ENCODE measurements at places on chromosomes 3 and 15.
A peak's percentile ranks its signal among the peaks of the same experiment; 100 is the strongest.

- peak; percentile 28 for DNase-seq
Observed at GRCh38 chr15:101651554-101652097, 555 bp downstream of the TM2D3 start.

GRCh38 chr3:37558580-37558979 is 303.1 kb upstream of the CTDSPL start:
- no peak for DNase-seq

- DNase-seq, result peak; percentile 34
Observed at GRCh38 chr3:41202834-41203345, 3.6 kb downstream of the CTNNB1 start.

DNA sequence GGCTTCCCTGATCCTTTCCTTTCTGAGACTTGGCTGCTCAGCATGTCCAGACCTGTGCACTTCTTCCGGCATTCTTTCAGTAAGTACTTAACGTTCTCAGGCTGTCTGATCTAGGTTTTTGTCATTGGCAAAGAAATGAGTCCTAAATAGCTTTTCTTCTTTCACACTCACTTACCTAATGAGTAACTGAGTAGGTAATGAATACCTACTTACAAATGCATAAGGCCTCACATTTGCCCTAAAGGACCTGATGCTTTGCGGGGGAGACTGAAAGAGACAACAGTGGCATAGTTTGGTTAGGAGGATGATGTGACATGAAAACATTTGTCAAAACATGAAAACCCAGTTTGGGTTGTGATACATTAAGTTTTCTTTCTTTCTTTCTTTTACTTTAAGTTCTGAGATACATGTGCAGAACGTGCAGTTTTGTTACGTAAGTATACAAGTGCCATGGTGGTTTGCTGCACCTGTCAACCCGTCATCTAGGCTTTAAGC is 516.7 kb upstream of the CFAP20DC start:
- DNase-seq, result no peak
